ENCODE measurements at places on chromosomes 6 and 20.

DNA sequence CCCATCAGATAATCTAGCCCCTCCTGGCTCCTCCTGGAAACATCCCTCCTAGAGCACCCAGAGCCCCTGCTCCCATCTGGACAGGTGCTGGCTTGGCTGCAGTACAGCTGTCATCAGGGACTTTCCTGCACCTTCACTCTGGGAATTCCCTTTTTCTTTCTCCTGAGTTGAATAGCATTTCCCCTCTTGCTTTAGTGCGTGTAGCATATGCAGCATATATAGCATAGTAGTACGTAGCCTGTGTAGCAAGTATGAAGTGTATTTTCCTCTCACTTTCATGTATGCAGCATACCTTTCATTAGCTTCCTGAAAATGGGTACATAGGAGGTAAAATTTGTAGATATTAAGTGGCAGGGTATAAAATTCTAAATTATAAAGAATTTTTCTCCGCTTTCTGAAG is 352.9 kb downstream of the ESR1 start:
- no peak for DNase-seq

- DNase-seq = no peak
These were observed 52.8 kb upstream of the UST start for GRCh38 chr6:148693882-148694484.

GRCh38 chr6:147991961-147992360 is 350.7 kb upstream of the SASH1 start:
- no peak for DNase-seq

GRCh38 chr6:132414761-132415160 is 13.5 kb upstream of the MOXD1 start:
- DNase-seq = no peak

GRCh38 chr6:30483677-30484279 is 5.5 kb upstream of the HLA-E start:
- no peak for DNase-seq

- DNase-seq = no peak
These were observed 19.9 kb downstream of the PREP start for GRCh38 chr6:105382958-105383357.

- no peak for DNase-seq
These were observed 68.3 kb downstream of the NOL4L start for GRCh38 chr20:32516583-32517517.

GRCh38 chr6:82924799-82925535 is 140.7 kb downstream of the UBE3D start:
- no peak for DNase-seq

DNA sequence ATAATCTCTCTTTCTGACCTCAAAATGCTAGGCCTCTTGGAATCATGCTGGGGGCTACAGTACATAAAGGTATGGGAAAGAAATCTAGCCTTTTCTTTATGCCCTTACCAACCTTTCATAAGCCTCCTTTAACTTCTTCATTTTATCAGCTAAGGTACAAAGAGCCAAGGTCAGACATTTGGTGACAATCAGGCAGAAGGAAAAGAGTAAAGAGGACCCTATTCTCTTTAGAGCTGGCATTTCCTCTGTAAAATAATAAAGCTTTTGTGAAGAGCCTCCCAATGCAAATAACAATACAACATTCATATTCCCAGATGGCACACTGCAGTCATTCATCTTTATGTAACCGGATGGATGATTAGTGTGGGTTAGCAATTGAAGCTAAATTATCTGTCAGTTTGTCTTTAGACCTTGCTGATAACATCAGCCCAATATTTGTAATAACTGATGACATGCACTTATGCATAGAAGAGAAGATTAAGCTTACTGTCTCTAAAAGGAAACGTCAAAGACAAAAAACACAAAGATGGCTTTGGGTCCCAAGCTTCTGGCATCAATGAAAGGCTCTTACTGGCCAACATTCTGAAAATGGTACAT is 163.1 kb downstream of the IBTK start:
- no peak for DNase-seq

All from activated CD4-positive, alpha-beta T cell treated with anti-CD3 and anti-CD28 coated beads, Interleukin-2, amount 50 U/mL, for 24 hours (primary cell).